ENCODE measurements at places on chromosomes 11 and 22. TPM values are rescaled to one million over a fixed set of nuclear protein-coding genes. Genes with fewer than 3 reads are reported as not detected.

- peak; percentile 69 for DNase-seq
Measured at GRCh38 chr11:119318240-119319135, 1.6 kb upstream of the MCAM start.

DNA sequence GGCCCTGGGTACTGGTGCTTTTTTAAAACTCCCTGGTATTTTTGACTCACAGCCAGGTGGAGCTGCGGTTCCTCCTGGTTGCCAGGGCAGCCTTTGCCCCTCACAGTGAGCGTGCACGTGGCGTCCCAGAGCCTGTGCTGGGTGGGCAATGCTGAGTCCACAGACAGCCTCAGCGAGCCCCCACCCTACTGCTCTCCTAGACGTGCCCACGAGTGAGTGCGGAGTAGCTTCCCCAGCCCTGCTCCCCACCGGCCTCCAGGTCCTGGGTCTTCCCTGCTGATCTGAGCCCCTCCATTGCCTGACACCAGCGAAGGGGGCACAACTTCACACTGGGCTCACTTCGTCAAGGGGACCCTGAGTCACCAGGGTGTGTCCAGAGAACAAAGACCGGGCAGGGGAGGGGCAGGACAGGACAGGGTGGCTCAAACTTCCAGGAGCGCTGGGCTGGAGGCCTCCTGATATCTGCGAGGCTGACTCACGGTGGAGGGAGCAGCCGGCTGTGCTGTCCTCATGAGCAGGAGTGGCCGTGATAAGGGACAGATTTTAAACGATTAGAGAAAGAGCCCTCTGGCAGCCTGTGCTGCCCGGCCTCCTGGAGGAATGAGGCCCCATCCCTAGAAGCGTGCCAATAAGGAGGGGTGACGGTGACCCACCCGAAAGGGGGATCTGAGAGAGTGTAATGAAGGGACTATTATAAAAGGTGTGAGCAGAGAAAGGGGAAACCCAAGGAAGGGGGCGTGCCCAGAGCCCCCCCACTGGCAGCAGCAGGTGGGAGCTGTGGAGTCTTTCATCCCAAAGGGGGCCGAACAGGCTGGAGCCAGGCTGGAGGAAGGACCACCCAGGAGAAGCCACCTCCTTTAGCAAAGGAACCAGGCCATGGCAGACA, 129.3 kb upstream of the FGF3 start:
- DNase-seq: peak; percentile 54

GRCh38 chr22:50209893-50210292, 9.1 kb downstream of the SELENOO start:
- DNase-seq: peak; percentile 77

Gene HTR3A
- total RNA-seq: not detected

Gene TMPRSS6
- total RNA-seq: not detected

DNA sequence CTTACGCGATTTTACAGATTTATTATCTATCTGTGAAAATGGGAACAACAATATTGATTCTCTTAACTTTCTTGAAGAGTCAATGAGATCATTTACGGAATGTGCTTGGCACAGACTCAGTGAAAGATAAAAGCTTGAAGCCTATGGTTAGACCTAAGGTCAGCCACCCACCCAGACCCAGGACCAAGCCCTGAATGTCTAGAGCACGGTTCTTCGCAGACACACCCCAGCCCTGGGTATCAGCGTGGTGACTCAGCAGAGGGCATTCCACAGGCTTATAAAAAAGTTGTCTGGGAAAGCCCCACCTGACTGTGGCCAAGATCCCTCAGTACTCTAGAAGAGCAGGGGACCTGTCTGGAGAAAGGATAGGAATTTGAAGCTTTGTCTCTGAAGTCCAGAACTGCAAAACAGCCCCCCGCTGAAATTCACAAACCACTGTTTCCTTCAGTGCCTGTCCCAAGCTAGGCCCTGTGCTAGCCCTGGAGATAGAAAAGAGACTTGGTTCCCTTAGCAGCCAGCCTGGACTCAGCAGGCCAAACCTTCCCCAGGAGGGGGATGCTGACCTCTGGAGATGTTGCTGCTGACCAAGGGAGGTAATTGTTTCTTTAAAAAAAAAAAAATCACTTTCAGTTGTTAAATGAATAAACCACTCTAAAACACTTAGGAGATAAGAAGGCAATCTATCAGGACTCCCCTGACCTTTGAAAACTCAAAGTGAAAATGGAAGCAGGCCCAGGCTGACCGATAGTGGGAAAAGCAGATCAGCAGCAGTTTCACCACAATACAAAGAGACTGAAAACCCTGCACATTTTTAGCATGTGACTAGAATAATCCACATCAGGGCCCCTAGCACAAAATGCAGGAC, 114.0 kb downstream of the ABTB2 start:
- DNase-seq: no peak

Gene MRGPRX1
- total RNA-seq: not detected

DNA sequence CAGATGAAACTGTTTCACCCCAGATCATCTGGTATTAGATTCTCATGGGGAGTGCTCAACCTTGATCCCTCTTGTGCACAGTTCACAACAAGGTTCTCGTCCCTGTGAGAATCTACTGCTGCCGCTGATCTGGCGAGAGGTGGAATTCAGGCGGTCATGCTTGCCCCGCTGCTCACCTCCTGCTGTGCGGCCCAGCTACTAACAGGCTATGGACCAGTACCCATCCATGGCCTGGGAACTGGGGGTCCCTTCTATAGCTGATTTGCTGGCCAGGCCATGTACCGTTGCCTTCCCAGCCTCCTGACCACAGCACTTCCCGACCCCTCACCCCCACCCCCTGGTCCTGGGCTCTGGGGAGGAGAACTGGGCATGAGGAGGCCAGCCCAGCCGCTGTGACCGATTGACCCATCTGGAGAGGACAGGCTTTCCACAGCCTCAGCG, 2.6 kb downstream of the PHLDA2 start:
- DNase-seq: peak; percentile 30

- DNase-seq: no peak
Measured at GRCh38 chr11:77865805-77866204, 44.9 kb downstream of the AAMDC start.

GRCh38 chr11:130347261-130347660, 32.5 kb upstream of the ZBTB44 start:
- DNase-seq: no peak

- no peak for DNase-seq
Measured at GRCh38 chr11:47375020-47375419, 3.3 kb downstream of the SPI1 start.
